Esophagus (tissue), 2 donors: ENCODE measurements at places on chromosomes 7 and 10. TPM values are rescaled to one million over a fixed set of nuclear protein-coding genes. Genes with fewer than 3 reads are reported as not detected.

The LLCFC1 gene
- not detected for polyA plus RNA-seq

The KIF20B gene
- 3.6 TPM for polyA plus RNA-seq

The ARL3 gene
- 4.6 TPM for polyA plus RNA-seq

The SLC37A3 gene
- polyA plus RNA-seq, result 11.7 TPM

The C10orf53 gene
- not detected for polyA plus RNA-seq
